Activated naive CD8-positive, alpha-beta T cell treated with anti-CD3 and anti-CD28 coated beads, Interleukin-2, amount 50 U/mL, for 16 hours (primary cell): ENCODE measurements at places on chromosomes 1 and 21.

GRCh38 chr1:48848035-48848434 is 71.3 kb upstream of the BEND5 start:
- no peak for DNase-seq

- DNase-seq = no peak
Observed at GRCh38 chr1:95049935-95050334, 22.8 kb downstream of the ALG14 start.

DNA sequence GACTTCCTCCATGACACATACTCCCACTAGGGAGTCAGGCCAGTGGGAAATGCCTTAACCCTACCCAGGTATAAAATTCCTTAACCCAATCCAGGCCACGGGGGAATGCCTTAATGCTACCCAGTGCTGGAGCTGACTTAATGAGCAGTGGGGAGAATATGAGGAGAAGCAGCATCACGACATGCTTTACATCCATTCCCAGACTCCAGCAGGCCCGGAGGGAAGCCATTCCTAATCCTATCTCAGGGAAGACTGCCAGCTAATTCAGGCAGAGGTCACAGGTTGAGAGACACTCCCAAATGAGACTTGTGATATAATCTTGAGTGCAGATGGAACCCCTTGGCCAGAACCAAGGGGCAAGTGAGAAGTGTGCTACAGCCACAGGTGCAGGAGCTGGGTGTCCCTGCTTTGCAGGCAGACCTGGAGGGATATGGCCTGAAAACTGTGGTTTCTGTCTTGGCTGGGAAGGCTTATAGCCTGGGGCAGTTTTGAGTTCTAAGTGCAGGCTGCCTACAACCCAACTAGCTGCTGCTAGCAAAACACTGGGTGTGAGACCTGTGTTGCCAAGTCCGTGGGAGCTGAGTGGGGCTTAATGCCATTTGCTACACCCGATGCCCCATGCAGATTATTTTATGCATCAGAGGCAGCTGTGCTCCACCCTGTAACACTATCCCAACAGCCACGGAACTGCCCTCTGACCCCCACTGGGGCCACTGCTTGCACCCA is 45.1 kb upstream of the GUCA2A start:
- DNase-seq = no peak

GRCh38 chr1:64502931-64503330 is 33.0 kb downstream of the CACHD1 start:
- DNase-seq = no peak

DNA sequence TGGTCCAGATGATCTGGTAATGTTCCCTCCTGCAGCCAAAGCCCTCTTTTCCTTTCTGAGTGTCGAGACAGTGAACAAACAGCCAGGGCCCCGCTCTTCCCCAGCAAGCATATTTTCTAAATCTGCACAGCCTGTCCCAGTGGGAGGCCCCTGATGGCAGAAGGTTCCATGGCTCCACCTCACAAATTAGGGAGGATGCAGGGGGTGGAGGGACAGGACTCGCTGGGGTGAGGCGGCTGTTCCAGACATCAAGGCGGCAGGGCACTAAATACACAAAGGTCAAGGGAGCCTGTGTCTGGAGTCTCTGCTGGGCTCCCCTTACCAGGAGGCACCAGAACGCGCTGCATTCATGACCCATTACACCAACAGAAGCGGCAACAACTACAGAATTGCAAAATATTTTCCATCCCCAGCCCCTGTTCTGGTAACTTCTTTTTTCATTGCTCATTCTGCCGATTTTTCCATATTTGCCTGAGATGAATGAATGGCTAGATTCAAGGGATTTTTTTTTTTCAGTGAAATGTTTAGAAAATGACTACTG is 27.0 kb upstream of the PRELP start:
- DNase-seq = no peak

- DNase-seq = no peak
Observed at GRCh38 chr1:168556647-168557046, 12.8 kb upstream of the XCL2 start.

- DNase-seq = no peak
Observed at GRCh38 chr1:203726417-203726867, 38.5 kb upstream of the LAX1 start.

GRCh38 chr1:110610084-110610483 is 3.9 kb upstream of the KCNA2 start:
- no peak for DNase-seq

DNA sequence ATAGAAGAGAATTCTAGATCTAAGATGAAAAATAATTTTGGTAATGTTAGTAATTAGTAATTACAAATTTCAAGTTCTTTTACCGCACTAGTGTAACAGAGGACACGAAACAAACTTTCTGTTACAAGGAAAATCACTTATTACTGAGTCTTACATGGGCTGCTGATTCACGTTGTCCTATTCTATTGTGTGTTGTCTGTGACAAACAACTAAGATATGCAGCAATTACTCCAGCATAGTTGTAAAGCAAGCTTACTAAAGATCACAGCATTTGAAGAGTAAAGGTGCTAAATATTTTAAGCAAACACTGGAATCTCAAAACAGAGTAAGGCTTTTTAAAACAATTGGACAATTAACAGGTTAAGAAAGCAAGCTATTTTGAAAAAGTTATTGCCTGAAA is 502.3 kb downstream of the KCNT2 start:
- no peak for DNase-seq

GRCh38 chr1:244458781-244459180 is 2.3 kb upstream of the CATSPERE start:
- DNase-seq = no peak

DNA sequence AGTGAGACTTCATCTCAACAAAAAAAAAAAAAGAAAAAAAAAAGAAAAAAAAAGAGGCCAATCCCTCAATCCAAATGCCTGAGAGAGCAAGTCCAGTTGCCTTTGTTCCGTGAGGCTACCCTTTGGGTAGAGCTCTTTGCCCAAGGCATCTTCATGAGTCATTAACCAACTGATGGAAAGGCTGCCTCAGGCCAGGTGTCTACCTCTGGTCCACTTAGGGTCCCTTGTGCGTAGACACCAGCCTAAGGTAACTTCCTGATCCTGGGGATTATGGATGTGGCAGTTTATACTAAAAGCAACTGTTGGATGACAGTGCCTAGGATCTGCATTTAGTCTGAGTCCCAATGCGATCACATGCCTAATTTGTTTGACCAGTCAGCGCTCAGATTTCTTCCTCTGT is 20.7 kb upstream of the ZNF326 start:
- DNase-seq = no peak

DNA sequence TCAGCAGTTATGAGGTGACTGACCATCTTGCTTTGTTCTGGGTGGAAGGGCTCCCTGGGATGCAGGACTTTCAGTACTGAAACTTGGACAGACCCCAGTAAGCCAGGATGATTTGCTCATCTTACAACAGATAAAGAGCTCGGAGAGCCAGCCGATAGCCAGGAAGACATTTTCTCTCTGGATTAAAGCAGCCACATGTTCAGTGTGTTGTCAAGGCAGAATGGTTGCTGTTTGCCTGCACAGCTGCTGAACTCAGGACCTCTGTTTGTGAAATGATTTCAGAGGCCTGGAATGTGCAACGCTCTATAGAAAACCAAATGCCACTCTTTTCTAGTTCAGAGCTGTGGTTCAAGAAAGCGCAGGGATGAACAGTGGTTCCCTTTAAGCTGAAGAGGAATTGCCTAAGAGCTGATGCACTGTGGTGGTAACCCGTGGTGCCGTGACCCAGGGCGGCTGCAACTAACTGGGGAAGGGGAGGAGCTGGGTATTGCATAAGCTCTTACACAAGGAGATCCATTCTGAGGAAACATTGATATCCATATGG is 40.7 kb downstream of the CASQ2 start:
- no peak for DNase-seq

DNA sequence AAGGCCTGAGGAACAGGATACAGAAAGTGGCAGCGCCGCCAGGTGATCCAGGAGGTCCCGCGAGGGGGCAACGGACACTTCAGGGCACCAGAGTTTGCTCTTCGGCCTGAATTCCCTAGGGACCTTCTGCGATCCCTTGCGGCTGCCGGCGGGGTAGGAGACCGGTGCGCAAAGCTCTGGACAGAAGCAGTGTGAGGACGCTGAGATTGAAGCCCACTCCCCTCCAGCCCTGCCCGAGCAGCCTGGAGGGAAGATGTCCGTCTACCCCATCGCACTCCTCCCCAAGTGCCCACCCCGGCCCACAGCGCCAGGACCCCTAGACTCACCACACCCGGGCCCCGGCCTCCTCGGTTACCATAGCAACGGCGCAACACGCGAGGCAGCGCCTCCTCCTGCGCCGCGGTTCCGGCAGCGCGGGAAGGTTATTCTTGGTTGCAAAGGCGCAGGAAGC is at the start of gene ANKRD45:
Gene ANKRD45, minus strand, starts transcription at position 361 of the 451 bp plus-strand sequence. CDS start 10,433 bp downstream, outside the sequence.
- no peak for DNase-seq

DNA sequence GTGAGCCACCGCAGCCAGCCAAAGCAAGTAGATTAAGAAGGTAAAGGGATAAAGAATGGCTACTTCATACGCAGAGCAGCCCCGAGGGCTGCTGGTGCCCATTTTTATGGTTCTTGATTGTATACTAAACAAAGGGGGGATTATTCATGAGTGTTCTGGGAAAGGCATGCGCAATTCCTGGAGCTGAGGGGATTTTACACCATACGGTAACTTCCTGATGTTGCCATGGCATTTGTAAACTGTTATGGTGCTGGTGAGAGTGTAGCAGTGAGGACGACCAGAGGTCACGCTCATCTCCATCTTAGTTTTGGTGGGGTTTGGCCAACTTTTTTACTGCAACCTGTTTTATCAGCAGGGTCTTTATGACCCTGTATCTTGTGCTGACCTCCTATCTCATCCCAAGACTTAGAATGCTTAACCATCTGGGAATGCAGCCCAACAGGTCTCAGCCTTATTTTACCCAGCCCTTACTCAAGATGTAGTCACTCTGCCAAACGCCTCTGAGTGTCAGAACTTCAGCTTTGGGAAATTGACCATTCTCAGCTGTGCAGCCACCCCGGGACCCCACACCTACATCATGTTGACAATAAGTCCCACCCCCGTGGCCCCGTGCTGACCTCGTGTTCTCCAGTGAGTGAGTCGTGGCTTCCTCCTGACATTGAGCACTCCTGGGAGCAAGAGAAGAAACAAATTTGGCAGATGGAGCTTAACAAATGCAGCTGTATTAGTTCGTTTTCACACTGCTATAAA is 149.4 kb upstream of the COL6A1 start:
- DNase-seq = no peak

DNA sequence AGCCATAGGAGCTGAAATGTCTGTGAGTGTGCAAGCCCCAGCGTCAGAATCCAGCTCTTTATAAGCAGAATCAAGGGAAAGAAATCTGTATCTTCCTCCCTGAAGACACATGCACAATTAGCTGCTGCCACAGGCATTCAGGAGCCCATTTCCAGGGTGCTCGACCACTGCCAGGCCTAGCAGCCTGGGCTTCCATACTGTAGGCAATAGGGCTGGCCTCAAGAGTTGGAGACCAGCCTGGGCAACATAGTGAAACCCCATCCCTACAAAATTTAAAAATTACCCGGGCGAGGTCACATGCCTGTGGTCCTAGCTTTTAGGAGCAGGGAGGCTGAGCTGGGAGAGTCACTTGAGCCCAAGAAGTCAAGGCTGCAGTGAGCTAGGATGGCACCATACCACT is 41.0 kb downstream of the NEK2 start:
- DNase-seq = no peak

DNA sequence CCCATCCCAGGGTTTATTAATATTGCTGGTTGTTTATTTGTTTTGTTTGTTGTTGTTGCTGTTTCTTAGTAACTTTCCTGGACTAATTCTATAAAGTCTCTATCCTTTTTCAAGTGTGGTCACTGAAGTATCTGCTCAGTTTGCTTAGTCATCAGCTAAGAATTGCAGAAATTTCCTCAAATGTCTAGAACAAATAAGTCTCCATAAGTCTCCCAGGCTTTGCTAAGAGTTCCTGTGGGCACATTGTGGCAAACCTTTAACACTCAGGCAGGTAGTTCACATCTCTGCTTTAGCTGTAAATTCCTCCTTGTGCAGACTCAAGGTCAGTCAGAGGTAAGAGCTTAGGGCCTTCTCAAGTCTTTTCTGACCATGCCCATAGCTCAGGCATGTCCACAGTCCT is 38.9 kb upstream of the C1orf185 start:
- DNase-seq = no peak

- DNase-seq = no peak
Observed at GRCh38 chr1:90201467-90202358, 206.8 kb downstream of the ZNF326 start.

DNA sequence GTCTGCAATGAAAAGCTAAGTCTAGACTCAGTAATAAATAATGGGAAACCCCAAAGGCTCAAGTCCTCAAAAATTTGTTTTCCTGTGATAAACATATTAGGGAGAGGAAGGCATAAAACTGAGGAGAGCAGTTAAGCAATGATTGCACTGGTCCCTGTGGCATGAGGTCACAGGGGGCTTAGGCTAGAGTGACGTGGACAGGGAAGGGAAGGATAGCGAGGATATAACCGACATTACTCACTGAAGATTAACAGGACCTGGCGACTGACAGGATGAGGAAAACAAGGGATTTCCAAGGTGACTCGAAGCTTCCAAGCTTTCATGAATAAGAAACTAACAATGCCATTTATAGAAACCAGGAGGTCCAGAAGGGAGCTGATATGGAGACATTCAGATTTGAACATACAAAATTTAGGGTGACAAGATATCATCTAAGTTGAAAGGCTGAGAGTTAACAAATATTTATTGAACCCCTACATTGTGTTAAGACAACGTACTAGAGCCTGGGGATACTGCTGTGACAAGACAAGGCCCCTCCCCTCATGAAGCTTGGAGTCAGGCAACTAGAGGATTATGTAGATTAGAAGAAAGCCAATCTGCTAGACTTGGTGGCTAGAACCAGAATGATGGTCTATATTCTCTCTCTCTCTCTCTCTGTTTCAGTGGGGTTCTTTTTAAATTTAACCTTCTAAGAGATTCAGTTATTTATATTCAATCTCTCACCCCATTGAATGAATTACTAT is 33.2 kb upstream of the PKN2 start:
- DNase-seq = no peak

GRCh38 chr1:224108991-224109390 is 4.9 kb upstream of the FBXO28 start:
- DNase-seq = no peak

DNA sequence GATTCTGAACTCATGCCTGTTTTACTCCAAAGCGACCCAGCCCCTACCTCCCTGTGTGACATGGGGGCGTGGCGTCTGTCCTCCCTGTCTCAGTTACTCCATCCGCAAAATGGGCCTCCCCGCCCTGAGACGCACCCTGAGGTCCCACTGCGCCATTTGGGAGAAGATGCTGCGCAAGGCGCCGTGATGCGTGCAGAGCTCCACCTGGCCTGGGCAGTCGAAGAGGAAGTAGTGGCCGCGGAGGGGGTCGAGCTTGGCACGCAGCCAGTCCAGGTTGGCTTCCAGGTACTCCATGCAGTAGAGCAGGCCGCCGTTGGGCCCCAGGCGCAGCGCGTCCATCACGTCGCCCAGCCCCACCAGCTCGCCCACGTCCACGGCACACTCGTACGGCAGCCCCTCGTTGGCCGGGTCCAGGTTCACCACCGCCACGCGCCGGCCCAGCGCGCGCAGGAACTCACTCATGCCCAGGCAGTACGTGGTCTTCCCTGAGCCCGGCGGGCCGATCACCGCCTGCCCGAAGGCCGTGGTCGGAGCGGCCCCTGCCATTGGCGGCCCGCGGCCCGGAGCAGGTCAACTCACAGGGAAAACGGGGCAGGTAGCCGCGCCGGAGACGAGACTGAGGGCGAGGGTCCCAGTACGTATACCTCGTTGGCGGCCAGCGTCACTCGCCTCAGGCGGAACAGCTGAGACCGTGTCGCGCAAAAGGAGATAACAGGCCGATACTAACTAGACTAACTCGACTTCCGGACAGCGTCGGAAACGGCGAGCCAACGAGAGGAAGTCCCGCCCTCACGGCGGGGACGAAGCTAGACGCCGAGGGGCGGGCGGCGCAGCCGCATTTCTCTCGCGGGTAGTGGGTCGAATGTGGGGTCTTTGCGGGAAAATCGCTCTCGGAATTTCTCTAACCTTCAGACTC is at the start of gene GPN2:
Gene GPN2, minus strand, starts transcription at position 733 of the 916 bp plus-strand sequence. Its CDS starts 187 bp downstream, at position 546.
- DNase-seq = peak; percentile 45
